NCI-H1930 (cell line): ENCODE measurements at places on chromosomes 1 and 21.

GRCh38 chr1:15625056-15625917 lies 8.0 kb downstream of the DDI2 start:
- no peak for DNase-seq

DNA sequence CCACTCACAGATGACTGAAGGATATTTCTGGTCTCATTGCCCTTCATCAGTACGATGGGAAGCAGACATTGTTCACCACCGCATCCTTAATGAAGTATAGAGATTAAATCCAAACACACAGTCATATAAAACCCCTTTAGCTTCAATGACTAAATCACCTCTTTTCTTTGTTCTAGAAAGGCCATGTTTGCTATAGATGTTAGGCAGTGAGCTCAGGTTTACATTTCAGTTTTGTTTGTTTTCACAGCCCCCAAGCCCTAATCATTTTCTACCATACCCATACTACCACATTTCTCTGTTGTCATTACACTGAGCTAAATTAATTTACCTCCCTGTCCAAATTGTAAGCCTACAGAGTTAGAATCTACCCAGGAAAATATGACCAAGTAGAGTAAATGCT lies 385.1 kb downstream of the NTNG1 start:
- no peak for DNase-seq

DNA sequence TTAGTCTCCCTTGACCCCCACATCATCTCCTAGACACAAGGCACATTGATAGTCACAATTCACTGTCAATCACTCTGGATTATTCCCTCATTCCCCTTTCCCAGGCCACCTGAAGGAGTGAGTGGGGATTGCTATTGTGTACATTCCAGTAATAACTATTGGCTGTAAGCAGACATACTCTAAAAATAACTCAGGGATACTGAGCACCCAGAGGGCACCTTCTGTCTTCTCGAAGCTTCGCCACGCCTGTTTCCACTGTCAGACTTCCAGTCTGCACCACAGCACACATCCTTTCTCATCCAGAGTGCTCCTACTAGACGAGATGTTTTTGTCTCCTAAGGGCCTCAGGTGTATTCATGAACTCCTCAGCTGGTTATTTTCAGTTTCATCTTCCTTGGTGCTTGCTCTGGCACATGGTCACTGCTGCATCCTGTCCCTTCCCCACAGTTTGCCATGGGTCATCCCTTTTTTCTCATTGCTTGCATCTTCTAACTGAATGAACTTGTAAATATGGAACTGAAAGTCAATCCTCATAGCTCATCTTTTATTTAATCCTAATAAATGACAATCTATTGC lies 848 bp upstream of the APOBEC4 start:
- no peak for DNase-seq

DNA sequence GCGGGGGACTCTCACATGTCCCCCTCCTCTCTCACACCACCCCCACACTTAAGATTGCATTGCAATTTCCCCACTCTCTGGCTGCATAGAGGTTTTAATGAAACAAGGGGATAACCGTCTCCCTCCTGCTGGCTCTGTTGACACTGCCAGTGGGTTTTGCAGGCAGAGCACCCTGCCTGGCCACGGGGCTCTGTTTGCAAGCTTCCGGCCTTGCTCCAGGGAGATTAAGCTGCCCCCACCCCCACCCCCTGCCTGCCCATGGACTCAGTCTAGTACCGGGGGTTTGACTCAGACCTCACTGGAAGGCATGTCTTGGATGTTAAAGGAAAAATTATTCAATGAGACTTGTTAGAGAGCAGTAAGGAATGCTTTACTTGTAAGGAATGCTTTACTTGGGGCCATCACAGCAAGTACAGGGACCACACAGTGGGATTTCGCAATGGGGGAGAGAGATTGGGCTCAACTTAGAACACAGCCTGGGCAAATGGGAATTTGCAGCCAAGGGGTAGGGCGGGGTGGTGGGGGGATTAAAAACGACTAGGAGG lies 101.0 kb downstream of the AJAP1 start:
- no peak for DNase-seq

GRCh38 chr1:165753934-165754333 lies 14.7 kb downstream of the TMCO1 start:
- no peak for DNase-seq

DNA sequence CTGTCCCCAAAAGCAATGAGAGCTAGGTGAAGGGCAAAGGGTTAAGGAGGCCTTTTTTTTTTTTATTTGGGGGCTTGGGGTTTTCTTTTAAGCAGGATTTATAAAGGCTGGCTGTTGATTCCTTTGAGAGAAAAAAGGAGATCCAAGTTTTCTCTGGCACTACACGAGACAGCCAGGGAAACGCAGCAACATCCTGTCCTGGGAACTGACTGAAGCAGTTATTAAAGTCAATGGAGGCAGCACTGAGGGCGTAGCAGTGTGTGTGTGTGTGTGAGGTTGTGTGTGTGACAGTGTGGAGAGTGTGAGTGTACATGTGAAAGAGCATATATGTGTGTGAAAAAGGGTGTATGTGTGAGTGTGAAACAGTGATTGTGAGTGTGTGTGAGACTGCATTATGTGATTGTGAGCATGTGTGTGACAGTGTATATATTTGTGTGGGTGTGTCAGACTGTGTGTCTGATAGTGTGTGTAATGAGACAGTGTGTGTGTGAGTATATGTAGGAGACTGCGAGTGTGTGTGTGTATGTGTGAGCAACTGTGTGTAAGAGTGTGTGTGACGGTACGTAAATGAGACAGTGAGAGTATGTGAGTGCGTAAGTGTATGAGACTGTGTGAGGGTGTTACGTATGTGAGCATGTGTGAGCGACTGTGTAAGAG lies 65.9 kb upstream of the TIAM1 start:
- no peak for DNase-seq
